ENCODE measurements at places on chromosomes 3 and 15. TPM values are rescaled to one million over a fixed set of nuclear protein-coding genes. Genes with fewer than 3 reads are reported as not detected.

Gene PLCH1
- total RNA-seq = 0.08 TPM

Gene SLC7A14
- not detected for total RNA-seq

Gene TRANK1
- total RNA-seq = 2.2 TPM

Gene FBLN2
- 0.63 TPM for total RNA-seq

Gene HHATL
- not detected for total RNA-seq

Gene TNFSF10
- total RNA-seq = 18.8 TPM

Gene EBLN2
- total RNA-seq = 4.3 TPM

Gene ANXA2
- 60.6 TPM for total RNA-seq

Gene CD86
- 1.8 TPM for total RNA-seq

Gene GPR160
- 3.0 TPM for total RNA-seq

Gene INTS14
- 58.1 TPM for total RNA-seq

Gene TYRO3
- 2.9 TPM for total RNA-seq

Gene U2SURP
- 178 TPM for total RNA-seq

Gene CYP1A2
- total RNA-seq = not detected

Gene PLAAT1
- total RNA-seq = not detected

Gene SLC22A13
- total RNA-seq = 0.53 TPM

Gene KIF23
- total RNA-seq = 3.5 TPM

Gene DPPA2
- total RNA-seq = not detected

Gene GHSR
- total RNA-seq = not detected

Gene CPLX3
- total RNA-seq = not detected

Gene TRIM42
- not detected for total RNA-seq

Gene RPP25
- 13.3 TPM for total RNA-seq

Gene IL17RB
- 0.53 TPM for total RNA-seq
